ENCODE measurements at places on chromosomes 5 and 9.

- DNase-seq = no peak
Measured at GRCh38 chr9:93320591-93321219, 130.8 kb upstream of the FAM120A start.

DNA sequence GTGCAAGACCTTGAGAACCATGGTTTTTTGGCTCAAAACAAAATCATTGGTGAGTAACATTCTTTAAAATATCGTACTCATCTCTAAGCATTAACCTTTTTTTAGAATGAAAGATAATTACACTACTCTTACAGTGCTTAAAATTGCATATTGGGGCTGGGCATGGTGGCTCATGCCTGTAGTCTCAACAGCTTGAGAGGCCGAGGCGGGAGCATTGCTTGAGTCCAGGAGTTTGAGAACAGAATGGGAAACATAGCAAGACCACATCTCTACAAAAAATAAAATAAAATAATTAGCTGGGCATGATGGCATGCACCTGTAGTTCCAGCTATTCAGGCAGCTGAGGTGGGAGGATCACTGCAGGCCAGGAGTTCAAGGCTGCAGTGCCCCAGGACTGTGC, 2.9 kb upstream of the RECK start:
- DNase-seq = no peak

GRCh38 chr9:99057665-99058625, 47.0 kb upstream of the TGFBR1 start:
- no peak for DNase-seq

- DNase-seq = no peak
Measured at GRCh38 chr5:116765441-116765840, 190.8 kb upstream of the SEMA6A start.

DNA sequence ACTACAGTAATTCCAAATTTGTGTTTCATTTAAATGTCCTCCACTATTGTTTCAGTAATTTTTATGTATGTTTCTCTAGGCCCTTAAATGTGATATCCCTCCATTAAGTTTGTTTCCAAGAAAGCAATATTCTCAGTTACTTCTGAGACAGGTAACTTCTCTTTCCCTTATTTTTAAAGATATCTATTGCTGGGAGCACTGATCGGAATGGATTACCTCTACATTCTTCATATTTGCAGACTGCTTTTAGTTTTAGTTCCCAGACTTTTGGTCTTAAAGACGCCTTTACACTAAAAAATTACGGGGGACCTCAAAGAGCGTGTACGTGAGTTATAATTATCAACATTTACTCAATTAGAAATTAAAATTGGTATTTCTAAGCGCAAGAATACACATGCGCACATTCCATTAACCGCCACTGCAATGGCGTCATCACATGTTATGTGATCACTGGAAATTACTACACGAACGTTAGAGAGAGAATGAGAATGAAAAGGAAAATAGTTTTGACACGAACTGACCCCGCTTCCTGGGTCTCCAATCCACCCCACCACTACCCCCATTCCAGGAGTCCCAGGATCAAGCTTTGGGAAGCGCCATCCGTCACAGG, 519 bp upstream of the RAD50 start:
- no peak for DNase-seq

DNA sequence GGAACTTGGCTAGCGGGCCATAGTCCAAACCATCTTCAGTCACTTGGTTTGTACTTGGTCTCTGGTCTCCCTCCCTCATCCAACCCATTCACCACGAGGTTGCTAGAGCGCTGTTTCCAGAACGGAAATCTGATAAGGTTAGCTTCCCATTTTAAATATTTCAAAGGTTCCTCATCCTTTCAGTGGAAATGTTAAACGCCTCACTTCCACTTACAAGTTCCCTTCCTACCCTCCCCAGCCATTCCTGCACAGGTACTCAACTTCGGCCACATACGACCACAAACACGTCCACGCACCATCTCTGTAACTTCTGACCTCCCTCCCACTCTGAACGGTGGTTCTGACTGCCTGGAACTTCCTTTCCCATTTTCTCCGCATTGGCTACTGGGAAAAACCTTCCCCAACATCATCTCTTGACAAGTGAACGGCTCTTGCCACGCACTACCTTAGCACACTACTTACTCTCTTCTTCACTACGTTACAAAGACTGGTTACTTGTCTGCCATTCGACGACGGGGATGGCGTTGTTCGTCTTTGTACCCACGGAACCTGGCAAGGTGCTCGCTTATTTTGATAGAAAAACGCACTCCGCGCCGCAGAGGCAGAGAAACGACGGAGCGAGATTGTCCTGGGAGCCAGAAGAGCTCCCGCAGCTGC, 629 bp downstream of the CCNH start:
- no peak for DNase-seq

DNA sequence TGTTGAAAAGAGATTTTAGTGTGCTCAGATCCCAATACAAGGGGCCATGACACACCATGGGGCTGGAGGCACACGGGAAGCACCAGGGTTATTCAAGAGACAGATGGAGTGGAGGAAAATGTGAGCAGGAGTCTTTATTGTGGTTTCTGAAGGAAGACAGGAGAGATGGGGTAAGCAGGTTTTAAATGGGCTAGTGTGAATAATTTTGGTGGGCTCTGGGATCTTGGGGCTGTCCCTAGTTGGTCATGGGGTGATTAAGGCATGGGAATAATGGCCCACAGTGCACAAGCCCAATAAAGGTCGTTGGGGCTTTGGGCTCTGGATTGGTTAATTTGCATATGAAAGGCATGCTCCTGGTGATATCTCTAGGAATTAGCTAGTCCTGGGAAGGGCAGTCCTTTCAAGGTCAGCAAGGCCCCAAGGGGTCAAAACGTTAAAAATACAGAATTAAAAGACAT, 3.6 kb upstream of the SCGB3A2 start:
- DNase-seq = no peak

GRCh38 chr9:85024374-85024773, 354.8 kb downstream of the NTRK2 start:
- no peak for DNase-seq

GRCh38 chr5:137101544-137101943, 397.6 kb downstream of the SPOCK1 start:
- no peak for DNase-seq

All from D721Med (cell line).